ENCODE measurements at places on chromosomes 13 and 19.

- no peak for DNase-seq
Observed at GRCh38 chr13:113655346-113656002, 2.5 kb downstream of the ATP4B start.

DNA sequence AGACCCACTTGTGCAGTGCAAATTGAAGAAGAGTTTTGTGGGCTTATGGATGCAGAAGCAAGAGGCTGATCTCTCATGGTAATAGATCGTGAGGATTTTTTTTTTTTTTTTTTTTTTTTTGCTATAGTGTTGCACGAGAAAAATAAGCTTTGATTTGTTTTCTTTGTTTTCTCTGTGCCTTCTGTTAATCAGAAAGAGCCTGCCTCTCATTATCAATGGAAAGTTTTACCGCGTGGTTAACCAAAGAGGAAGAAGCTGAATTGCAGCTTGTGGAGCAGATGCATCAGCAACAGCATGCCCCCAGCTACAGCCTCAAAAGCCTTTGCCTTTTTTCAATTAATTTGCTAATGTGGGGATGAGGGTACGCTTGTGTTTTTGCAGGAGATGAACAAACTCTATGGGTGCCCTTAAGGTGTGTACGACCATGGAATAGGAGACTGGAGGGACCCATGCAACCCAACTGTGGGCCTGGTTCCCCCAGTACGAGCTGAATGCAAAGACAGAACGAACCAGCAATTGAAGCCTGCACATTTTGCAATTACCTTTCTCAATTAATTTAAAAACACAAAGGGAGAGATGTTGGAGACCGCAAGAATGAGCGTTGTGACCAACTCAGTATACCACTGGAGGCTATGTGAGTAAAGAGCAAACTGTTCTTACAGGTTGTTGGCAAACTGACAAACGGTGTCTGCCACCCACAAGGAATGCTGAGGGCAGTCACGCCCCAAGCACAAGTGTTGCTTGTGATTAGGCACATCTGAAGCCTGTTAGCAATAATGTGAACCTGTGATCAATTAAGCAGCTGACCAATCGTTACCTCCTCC lies 58.6 kb upstream of the SPRY2 start:
- no peak for DNase-seq

GRCh38 chr19:19711934-19712828 lies 20.7 kb downstream of the ZNF14 start:
- no peak for DNase-seq

- no peak for DNase-seq
Observed at GRCh38 chr13:25581351-25581750, 209.6 kb downstream of the ATP8A2 start.

DNA sequence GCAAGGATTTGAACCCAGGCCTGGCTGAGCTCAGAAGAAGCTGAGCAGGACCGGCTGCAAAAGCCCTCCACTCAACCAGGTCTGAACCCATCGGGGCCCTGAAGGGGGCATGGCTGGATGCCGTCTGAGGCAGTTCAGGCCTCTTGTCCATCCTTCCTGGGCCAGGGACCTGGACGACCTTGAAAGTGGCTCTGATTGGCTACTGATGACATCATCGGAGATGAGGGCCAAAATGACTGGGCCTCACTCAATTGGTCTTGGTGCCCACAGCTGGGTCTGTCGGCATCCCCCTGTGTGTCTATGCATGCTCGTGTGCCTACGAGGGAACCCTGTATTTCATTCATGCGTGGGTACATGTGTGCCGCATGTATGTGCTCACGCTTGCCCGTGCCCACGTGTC lies 71.8 kb downstream of the PTPRS start:
- DNase-seq = no peak

Measured in activated naive CD4-positive, alpha-beta T cell treated with Interleukin-2 at 50 U/mL for 16 hours (primary cell).